Midbrain (tissue), 1 donor: ENCODE measurements at places on chromosomes 12 and 14.

- DNase-seq: no peak
Observed at GRCh38 chr14:67583711-67584644, 16.1 kb downstream of the PIGH start.

DNA sequence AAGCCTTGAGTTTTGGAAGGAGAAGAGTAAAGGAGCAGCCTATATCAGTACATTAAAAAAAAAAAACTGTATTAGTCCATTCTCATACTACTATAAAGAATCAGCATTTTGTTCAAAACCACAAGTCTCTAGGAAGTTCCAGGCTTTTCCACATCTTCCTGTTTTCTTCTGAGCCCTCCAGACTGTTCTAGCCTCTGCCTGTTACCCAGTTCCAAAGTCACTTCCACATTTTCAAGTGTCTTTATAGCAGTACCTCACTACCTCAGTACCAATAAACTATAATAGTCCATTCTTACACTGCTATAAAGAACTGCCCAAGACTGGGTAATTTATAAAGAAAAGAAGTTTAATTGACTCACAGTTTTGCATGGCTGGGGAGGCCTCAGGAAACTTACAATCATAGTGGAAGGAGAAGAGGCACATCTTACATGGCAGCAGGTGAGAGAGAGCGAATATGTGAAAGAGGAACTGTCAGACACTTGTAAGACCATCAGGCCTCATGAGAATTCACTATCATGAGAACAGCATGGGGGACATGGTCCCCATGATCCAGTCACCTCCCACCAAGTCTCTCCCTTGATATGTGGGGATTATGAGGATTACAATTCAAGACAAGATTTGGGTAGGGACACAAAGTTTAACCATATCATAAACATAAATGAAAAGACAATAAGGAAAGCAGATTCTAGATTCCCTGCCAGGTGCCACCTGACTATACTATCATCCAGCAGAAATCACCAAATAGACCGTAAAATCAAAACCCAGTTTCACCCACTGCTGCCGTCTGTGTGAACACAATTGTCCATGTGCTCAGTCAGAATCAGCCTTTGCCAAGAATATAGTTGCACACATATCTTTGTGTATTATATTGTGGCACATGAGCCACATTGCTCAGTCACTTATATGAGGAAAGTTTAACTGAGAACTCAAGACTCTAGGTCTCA lies 27.8 kb downstream of the TOGARAM1 start:
- DNase-seq: no peak

DNA sequence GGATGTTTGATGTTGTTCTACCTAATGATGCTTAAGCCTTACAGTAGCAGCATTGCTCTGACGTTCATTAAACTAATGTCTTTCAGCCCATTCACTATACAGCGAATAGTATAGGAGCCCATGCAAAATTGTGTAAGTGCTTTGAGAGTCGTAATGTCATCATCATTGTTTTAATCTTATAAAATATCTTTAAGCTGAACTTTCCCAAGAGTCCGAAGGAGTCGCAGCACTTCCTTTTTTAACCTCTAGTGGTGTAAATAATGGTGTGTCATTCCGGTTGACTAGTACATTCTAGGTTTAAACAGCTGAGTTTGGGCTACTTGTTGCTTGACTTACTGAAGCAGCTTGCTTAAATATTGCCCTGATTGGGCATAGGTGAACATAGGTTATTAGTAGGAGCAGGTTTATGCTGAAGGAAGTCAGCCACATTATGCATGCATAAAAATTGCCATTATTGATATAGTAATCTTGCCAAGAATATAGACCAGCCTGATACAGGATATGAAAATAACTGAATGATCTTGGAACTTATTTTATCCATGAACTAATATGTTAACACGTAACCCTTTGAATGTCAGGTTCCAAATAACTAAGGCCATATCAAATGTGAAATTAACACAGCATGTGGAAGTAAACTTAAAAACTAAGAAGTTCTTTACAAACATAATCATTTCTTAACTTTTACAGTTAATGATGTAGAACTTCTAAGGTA lies 2.6 kb downstream of the WNK1 start:
- DNase-seq: no peak

DNA sequence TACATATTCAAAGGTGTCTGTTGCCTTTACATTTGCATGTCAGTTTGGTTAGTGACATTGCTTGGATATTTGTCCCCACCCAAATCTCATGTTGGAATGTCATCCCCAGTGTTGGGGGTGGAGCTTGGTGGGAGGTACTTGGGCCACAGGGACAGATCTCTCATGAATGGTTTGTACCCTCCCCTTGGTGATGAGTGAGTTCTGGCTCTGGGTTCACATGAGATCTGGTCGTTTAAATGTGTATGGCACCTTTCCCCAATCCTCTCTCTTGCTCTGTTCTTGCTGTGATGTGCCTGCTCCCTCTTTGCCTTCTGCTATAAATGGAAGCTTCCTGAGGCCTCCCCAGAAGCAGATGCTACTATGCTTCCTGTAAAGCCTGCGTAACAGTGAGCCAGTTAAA lies 207.9 kb upstream of the DIO3 start:
- no peak for DNase-seq

- DNase-seq: no peak
Observed at GRCh38 chr14:70660967-70661893, 19.5 kb downstream of the TTC9 start.

GRCh38 chr14:93974833-93975232 lies 1.5 kb downstream of the ASB2 start:
- DNase-seq: no peak

- DNase-seq: no peak
Observed at GRCh38 chr12:4991373-4991772, 52.3 kb upstream of the KCNA5 start.

DNA sequence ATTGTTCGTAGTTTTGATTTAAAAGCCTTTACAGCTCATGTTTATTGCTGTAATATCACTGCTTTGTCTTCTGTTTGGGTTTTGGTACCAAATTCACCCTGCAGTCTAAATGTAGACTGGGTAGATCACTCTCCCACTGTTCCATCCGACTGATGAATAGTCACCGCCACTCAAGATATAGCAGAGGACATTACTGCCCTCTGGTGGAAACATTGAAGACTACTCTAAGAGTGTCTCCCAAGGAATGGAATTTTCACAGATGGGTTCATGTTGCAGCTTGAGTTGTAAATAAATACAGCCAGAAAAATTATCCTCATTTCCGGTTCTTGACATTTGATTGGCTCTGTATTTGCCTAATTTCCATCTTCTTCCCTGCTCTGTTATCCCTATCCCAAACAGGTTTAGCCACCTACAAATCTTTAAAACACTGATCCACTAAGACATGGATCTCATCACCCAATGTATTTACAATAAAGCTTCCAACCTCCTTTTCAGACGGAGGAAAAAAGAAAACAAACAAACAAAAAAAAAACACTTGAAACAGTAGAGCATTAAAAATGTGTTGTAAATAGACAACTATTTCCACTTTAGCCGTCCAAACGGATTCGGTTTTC lies 198.3 kb upstream of the CPNE8 start:
- DNase-seq: peak; percentile 61

- DNase-seq: no peak
Observed at GRCh38 chr14:74503938-74504335, 10.4 kb downstream of the ISCA2 start.
